ENCODE measurements at places on chromosomes 13 and 19. TPM values are rescaled to one million over a fixed set of nuclear protein-coding genes. Genes with fewer than 3 reads are reported as not detected.

DNA sequence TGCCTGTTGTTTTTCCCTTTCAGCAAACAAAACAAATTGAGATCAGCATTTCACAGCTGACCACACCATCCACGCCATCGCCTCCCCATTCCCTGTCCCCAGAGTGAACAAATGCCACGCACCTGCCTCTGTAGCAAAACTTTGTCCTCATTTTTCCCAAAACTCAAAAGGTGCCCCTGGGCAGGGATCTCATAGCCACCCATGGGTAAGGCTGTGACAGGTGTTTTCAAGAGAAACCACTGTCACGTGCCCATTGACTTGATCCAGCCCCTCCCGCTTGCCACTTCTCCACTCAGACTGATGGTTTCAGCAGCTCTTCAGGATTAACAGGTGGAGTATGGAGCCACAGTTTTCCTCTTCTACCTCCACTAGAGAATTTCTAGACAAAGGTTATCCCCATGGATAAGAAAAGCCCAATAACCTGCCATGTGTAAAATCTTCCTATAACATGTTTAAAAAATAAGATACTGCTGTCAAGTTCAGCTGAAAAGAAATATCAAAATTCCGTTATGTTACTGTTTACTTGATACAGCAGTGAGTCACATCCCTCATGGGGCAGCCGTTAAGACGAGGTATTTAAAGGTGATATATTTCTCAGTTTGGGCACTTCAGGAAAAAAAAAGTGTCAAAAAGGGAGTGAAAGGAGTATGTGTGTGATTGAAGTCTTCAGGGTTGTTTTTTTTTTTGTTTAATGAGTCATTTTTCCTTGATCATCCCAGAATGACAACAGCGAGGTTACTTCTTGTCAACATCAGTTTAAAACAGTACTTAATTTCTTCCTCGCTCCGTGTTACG is 63.5 kb upstream of the GPR183 start:
- DNase-seq: no peak

- peak; percentile 38 for DNase-seq
These were observed 17.8 kb upstream of the ENOX1 start for GRCh38 chr13:43804461-43805070.

- no peak for DNase-seq
These were observed 18.7 kb downstream of the ACTN4 start for GRCh38 chr19:38665950-38666662.

GRCh38 chr19:2567580-2567979 is 91.7 kb downstream of the GADD45B start:
- no peak for DNase-seq

Gene KRTDAP
- not detected for polyA plus RNA-seq

Gene KCTD15
- 0.68 TPM for polyA plus RNA-seq
